ENCODE measurements at places on chromosomes 7 and 10.

GRCh38 chr10:113997428-113997827, 46.2 kb upstream of the ADRB1 start:
- no peak for DNase-seq

DNA sequence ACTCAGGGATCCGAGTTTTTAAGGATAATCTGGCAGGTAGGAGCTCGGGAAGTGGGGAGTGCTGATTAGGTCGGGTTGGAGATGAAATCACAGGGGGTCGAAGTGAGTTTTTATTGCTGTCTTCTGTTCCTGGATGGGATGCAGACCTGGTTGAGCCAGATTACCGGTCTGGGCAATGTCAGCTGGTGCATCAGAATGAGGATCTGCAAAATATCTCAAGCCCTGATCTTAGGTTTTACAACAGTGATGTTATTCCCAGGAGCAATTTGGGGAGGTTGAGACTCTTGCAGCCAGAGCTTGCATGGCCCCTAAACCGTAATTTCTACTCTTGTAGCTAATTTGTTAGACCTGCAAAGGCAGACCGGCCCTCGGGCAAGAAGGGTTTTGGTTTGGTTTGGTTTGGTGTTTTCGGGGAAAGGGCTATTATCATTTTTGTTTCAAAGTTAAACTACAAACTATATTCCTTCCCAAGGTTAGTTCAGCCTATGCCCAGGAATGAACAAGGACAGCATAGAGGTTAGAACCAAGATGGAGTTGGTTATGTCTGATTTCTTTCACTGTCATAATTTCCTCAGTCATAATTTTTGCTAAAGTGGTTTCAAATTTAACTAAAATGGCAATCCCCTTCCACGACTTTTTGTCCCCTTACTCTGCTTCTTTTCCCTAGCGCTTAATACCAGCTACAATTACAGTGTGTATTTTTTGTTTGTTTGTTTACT, 20.6 kb upstream of the PIK3CG start:
- DNase-seq, result no peak

DNA sequence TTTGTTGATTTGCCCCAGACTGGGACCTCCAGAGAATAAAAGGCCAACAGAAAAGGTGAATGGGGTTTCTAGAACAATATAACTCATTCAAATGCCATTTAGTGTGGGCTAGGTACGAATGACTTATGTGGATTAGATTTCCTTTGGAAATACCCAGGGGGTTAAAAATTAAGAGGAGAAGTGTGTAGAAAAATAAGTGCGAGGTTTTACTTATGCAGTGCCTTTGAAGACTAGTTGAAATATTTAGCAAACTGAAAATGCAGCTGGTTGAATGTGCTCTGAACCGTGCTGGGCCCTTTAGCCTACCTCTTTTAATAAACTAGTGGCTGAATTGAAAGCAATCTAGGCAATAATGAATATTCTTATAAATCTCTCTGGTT, 180.6 kb downstream of the LRMDA start:
- no peak for DNase-seq

DNA sequence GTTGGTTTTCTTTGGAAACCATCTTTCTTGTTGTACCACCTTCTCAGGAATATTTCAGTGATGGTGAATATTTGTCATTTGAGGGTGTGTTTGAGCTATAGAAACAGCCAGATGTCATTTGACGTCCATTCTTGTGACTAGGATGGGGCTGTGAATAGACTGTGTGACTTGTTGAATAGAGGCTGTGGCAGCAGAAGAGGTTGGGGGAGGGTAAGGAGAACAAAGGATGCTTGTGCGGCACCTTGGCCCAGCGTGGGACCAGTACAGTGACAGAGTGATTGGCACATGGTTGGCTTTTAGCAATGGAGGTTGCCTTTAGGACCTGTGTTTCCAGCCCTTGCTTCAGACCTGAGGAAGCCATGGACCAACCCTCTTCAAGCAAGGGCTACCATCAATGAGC, 11.3 kb downstream of the DMBT1 start:
- DNase-seq, result no peak

GRCh38 chr10:6892864-6893263, 312.8 kb upstream of the PRKCQ start:
- no peak for DNase-seq

Measured in hematopoietic multipotent progenitor cell (in vitro differentiated cells).